Muscle of leg (tissue), 16 donors: ENCODE measurements at places on chromosomes 7 and 10. TPM values are rescaled to one million over a fixed set of nuclear protein-coding genes. Genes with fewer than 3 reads are reported as not detected.

Gene LEP
- not detected for total RNA-seq

Gene ZNF862
- total RNA-seq, result 8.5 TPM

Gene ZNF487
- total RNA-seq, result 5.9 TPM

Gene A1CF
- not detected for total RNA-seq

Gene CEP41
- total RNA-seq, result 16.3 TPM

Gene PSD
- total RNA-seq, result 6.1 TPM

Gene NANOS1
- total RNA-seq, result 3.7 TPM

Gene MSS51
- 28.2 TPM for total RNA-seq

Gene EEF1AKMT2
- total RNA-seq, result 29.6 TPM

Gene PIK3CG
- 3.3 TPM for total RNA-seq

Gene PVRIG
- 0.13 TPM for total RNA-seq

Gene ZPBP
- total RNA-seq, result not detected

Gene CUZD1
- 1.0 TPM for total RNA-seq

Gene BUB3
- 66.2 TPM for total RNA-seq

Gene TAS2R5
- total RNA-seq, result 1.1 TPM

Gene GPR158
- 0.13 TPM for total RNA-seq

Gene GNAI1
- 37.2 TPM for total RNA-seq

Gene OR2A1
- total RNA-seq, result 0.13 TPM

Gene CDNF
- total RNA-seq, result 1.8 TPM

Gene LRRC18
- total RNA-seq, result 0.18 TPM

Gene BEND7
- total RNA-seq, result 5.6 TPM

Gene CDHR3
- total RNA-seq, result 10.1 TPM

Gene HSPA14
- 15.3 TPM for total RNA-seq

Gene WAPL
- total RNA-seq, result 31.2 TPM

Gene INPP5F
- 17.7 TPM for total RNA-seq

Gene NCF1
- 0.66 TPM for total RNA-seq

Gene POMZP3
- total RNA-seq, result 3.4 TPM

Gene GPRIN2
- total RNA-seq, result 0.13 TPM

Gene HOXA6
- total RNA-seq, result 5.6 TPM

Gene BAMBI
- 8.9 TPM for total RNA-seq

Gene TYSND1
- total RNA-seq, result 4.6 TPM

Gene UBE3C
- 39.4 TPM for total RNA-seq

Gene HMX2
- not detected for total RNA-seq

Gene PFKP
- total RNA-seq, result 16.4 TPM

Gene ABCF2
- total RNA-seq, result 18.5 TPM

Gene MPP7
- 4.8 TPM for total RNA-seq

Gene OGDH
- total RNA-seq, result 42.9 TPM

Gene SVOPL
- total RNA-seq, result not detected

Gene FAM25C
- not detected for total RNA-seq

Gene GIMAP6
- 18.7 TPM for total RNA-seq

Gene PLAC9
- 137 TPM for total RNA-seq
